HL-60 (cell line): ENCODE measurements at places on chromosomes 6 and 20.

- no peak for DNase-seq
Observed at GRCh38 chr6:24766680-24767462, 7.9 kb upstream of the GMNN start.

GRCh38 chr20:63814891-63815614 is 16.0 kb downstream of the ZBTB46 start:
- no peak for DNase-seq

DNA sequence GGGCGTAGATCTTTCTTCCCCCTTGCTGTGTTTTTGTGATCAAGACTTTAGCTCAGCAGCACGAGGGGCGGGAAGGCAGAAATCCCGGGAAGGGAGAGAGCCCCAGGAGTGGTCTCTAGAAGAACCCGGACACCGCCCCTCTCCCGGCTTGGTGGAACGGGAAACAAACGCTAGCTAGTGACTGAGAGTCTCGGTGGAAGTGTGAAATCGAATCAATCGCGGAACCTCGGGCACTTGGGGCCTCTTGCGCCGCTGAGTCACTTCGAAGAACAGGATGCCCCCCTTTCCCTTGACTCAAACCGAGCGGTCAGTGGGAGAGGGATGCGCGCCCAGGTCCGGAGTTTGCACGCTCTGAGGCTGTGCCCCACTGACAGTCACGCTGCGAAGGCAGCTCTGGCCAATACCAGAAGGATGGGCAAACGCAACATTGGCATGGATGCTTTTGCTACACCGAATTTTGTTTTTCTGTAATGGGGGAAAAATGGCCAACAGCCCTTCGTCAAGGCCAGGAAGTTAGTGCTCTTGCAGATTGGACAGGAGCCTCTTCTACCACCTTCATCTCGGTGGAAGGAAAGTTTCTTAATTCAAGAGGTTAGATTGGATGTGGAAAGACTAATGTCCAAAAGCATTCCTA is 1.6 kb upstream of the OLIG3 start:
- no peak for DNase-seq

GRCh38 chr6:102223942-102224341 is 830.4 kb downstream of the GRIK2 start:
- no peak for DNase-seq

DNA sequence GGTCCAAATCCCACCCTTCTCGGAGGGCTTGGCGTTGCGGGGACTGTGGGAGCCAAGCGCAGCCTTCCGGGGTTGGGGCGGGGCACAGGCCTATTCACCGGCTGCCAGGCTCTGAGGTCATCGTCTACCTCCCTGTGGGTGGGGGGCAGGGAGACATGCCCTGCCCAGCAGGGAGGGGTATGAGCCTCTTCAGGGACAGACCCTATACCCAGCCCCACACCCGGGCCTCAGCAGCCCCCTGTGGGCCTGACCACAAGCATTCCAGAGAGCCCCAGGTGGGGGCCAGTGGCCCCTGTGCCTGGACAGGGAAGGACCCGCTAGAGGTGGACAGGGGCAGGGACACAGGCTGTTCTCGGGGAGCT is 11.6 kb downstream of the LAMA5 start:
- no peak for DNase-seq

DNA sequence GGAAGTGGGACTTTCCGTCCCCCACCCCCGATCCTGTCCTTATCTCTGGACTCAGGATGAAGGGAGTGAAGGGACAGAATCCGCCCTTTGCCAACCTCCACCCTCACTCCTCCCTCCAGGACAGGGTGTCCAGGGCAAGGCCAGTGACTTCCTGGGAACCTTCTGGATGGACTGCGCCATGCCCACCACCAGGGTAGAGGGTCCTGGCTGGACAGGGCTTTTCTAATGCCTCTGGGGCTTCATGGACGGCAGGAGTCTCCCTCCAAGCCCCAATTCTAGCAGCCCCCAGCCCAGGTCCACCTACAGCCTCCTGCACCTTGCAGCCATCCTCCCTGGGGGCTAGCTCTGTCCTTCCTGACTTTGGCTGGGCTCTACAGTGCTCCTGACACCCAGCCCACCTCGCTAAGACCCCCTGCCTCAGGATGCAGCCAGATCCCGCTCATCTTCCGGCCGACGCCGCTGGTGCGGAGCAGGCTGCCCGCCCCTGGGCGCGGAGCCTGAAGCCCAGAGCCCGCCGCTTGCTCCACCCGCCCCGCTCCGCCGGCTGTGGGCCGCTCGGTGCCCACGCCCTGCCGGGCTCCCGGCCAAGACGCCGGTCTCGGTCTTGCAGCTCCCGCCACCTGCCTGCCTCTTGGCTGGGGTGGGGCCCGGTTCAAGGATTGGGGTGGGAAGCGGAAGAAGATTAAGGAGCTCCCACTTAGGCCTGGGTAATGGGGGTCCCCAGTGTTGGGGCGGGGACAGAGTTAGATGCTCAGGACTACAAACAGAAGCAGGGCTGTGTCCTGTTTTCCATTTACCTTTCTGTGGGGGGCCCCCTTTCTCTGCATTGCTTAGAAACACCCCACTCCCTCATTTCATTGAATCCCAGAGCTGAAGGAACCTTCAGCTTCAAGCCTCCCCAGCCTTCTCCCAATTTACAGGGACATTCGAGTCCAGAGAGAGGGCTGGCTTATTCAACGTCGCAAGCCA is 72.8 kb downstream of the MDGA1 start:
- no peak for DNase-seq

- no peak for DNase-seq
Observed at GRCh38 chr6:11339380-11339779, 106.9 kb upstream of the NEDD9 start.

DNA sequence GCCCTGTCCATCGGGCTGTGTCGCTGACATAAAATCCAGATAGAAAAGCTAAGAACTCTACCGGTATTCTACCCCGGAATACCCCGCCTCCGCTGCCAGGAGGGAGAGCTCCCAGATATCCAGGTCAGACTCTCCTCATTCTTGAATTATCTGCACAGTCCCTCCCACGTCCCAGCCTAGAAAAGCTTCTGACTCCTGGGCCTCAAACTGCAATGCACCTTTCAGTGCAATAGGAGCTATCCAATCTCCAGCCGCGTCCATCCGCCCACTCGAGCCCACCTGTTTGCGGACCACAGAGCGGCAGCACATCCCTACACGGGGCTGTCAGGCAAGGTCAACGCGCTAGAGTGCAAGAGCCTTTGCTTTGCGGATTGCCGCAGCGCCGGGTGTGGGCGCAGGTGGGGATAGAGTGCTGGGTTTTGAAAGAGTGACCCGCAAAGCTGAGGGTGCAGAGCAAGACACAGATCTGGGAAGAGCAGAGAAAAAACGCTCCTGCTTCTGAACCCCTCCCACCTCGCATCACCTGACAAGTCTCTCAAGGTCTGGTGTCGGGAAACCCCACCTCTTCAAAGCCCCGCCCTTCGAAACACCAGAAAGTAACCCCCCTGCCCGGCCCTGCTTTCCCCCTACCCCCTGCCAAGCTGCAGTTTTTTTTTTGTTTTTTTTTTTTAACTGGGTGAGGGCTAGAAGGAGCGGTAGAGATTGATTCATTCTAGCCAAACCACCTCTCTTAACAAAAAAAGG is 1.3 kb downstream of the TAPBP start:
- DNase-seq, result peak; percentile 71

DNA sequence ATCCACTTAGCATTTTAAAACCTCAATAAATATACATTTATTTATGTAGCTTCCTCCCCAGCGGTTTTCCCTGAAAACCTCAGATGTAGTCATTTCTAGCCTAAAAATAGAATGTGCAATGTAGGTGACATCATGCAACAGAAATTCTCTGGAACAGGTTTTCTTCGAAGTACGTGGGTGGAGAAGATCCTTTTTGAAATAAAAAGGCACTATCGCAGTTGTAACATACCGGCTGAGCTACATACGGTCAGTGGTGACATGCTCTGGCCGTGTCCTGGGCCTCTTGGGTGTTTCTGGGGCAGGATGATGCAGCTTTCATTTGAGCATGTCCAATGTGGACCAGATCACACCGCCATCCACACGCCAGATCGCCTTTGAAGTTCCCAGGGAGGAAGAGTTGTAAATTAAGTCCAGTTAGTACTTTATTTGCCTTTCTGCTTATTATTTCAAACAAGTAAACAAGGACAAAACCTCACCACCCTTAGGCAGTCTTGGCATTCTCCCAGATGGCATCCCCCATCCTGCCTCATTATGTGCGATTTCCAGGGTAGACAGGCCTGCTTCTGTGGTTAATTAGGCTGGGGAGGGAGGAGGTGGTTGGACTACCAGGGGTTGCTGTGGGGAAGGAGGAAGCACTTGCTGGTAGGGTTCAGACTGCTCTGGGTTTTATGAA is 109.5 kb upstream of the CLDN20 start:
- DNase-seq, result peak; percentile 24

- DNase-seq, result no peak
Observed at GRCh38 chr20:53016534-53017042, 44.4 kb downstream of the TSHZ2 start.

DNA sequence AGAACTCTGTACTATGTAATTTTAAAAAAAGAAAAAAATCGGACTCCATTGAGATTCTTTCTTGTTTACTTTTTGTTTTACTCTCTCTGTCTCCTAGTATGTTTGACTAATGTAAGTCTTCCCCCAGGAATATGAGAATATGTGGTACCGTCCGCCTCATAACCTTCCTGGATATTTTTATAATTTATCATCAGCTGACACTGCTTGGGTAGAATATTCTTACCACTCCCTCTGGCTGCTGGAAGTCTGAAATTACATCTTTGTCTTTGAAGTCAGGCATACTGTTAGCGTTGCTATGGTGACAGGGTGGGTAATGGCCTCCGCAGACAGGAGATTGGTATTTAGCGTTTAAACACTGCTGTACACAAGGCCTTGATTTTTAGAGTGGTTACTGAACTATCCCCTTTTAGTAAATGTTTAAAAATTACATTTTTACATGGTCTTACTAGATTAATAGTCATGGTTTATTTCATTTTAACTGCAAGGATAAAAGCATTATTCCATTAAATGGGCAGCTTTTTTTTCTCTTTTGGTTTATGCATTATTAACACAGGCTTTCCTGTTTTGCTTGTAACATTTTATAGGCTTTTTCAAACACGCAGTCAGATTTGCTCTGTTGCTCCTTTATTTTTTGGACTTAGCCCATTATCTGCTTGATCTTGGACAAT is 176.4 kb downstream of the ARID1B start:
- DNase-seq, result no peak

GRCh38 chr20:21739161-21739560 is 33.7 kb downstream of the PAX1 start:
- DNase-seq, result no peak

- no peak for DNase-seq
Observed at GRCh38 chr20:57257701-57258453, 8.6 kb downstream of the BMP7 start.

DNA sequence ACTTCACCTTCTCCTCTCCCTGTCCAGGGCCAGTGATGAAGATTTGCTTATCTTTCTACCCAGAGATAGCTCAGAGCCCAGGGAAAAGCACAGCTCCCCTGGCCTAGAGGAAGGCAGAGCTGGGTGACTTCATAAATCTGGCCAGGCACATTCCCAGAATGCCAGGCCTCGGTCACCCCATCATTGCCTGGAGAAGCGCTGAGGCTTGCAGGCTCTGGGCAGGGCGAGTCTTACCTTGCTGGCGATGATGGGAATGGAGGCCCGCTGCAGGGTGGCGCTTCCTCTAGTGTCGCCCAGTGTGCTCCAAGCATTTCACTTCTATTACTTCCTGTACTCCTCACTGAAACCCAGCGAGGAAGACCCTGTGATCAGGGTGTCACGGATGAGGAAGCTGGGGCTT is 60.1 kb downstream of the DAAM2 start:
- no peak for DNase-seq

DNA sequence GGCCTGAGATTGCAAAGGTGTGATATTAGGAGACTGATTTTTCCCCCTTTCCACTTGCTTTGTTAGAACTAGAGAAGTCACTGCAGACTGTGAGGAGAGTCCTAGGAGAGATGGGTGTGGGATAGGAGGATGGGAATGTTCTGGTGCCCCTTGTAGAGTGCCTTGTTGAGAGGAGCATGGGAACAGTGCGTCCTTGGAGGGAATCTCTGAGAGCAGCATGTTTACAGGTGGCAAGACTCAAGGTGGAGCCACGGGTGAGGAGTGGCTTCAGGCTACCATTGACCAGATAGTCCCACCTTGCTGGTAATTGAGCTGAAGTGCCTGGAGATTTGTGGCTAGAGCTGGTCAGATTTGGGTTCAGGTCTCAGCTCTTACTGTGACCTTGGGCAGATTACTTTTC is 6.0 kb downstream of the PLCG1 start:
- DNase-seq, result no peak

- peak; percentile 75 for DNase-seq
Observed at GRCh38 chr6:28988536-28989311, 16.4 kb downstream of the ZNF311 start.

DNA sequence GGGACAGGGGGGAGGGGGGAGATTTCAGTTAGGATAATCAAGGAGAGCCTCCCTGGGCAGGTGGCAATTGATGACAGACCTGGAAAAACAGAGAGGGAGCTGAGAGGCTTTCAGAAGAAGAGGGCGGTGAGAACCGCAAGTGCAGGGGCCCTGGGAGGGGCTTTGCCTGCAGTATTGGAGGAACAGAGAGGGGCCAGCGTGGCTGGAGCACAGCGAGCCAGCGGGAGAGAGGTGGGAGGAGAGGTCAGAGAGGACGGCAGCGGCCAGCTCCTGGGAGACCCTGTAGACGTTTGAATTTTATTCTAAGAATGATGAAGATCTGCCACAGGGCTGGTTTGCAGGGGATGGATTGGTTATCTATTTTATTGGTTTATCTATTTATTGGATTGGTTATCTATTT is 34.5 kb upstream of the NOL4L start:
- DNase-seq, result no peak

GRCh38 chr20:15703171-15703911 is 869.9 kb downstream of the KIF16B start:
- no peak for DNase-seq

GRCh38 chr6:166980738-166981137 is 18.5 kb upstream of the CEP43 start:
- DNase-seq, result no peak

DNA sequence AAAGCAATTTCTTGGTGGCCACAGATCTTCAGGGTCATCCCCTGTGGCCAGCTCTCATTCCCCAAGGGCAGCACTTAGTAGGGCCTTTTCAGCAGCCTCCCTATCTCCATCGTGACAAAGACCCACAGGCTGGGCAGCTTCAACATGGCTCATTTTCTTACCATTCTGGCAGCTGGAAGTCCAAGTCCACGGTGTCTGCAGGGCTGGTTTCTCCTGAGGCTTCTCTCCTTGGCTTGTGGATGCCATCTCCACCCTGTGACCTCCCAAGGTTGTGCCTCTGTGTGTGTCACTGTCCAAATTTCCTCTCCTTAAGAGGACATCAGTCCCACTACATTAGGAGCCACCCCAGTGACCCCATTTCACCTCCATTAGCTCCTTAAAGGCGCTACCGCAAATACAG is 161.7 kb downstream of the CDH4 start:
- DNase-seq, result no peak
